Stimulated activated CD8-positive, alpha-beta memory T cell treated with anti-CD3 and anti-CD28 coated beads, Interleukin-4, amount 100 ng/mL, for 4 hours (primary cell): ENCODE measurements at places on chromosomes 2 and 18.

DNA sequence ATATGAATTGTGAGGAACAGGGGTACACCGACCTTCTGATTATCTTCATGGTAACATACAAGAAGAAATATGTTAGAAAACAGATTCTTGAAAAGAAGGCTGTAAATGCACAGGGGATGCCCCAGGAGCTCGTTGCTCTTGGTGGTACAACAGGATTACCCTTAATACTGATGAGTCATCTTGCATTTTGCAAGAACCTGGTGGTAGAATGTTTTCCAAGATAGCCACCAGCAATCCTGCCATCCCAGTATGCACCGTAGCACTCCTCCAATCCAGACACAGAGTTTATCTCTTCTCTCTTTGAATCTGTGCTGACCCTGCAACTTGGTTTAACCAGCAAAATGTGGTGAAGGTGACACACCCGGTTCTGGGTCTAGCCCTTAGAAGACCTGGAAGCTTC, 238.3 kb downstream of the EN1 start:
- no peak for DNase-seq

DNA sequence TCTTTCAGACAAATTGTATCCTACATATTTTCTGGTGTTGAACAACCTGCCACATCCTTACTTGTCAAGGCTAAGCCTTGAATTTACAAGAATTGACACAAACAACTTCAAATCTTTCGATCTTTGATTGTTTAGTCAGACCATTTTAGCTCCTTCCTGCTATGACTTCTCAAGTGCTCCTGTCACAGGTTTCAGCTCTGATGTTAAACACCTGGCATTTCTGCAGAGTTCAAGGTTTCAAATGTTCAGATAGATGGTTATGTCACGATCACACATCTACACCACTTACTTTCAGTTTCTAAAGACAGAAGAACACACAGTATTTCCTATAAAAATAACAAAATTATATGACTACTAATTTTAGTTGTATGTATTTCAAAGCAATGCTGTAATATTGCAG, 84.0 kb downstream of the RND3 start:
- DNase-seq: no peak

GRCh38 chr18:43964666-43965065, 687.4 kb upstream of the SYT4 start:
- DNase-seq: no peak

GRCh38 chr2:48483506-48483905, 46.4 kb upstream of the STON1 start:
- DNase-seq: no peak

GRCh38 chr2:140891614-140892212, 1239.1 kb downstream of the LRP1B start:
- DNase-seq: no peak

DNA sequence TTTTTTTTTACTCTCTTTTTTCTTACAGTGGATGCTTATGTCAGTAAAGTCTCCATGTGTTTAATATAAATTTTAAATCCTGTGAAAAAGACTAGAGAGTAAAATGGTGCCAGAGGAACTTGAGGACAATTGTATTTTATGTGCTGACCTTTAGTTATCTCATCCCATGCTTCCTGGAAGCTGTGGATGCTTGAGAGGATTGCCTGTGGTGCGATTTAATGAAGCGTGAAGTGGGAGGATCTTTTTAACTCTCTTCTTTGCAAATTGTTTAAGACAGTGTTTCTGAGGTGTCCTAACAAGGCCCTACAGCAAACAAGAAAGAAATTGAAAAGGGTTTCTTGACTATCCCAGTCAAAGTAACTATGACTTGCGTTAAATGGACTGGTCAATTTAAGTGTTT, 84.2 kb downstream of the DTNA start:
- DNase-seq: no peak

- no peak for DNase-seq
Measured at GRCh38 chr2:45681675-45682074, 30.2 kb downstream of the PRKCE start.
